ELR (cell line): ENCODE measurements at places on chromosomes 16 and 17.

DNA sequence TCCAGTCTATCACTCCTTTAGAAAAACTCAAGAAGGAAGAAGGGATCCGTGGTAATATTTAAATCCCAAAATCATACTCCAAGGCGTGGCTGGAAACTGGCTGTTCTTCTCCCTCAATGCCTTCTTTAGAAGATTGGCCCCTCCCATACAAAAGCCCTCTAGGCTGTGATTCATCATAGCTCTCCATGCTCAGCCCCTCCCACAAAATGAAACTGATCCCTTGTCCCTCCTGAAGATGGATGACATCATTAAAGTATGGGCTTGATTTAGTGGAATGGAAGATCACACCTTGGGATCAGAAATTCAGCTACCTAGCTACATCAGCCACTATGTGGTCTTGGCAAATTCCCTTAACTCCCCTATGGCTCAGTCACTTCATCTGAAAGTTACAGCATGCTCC is 4.1 kb downstream of the GRIN2A start:
- DNase-seq: peak; percentile 52

GRCh38 chr16:85847681-85848601 is 48.4 kb downstream of the COX4I1 start:
- DNase-seq: no peak

DNA sequence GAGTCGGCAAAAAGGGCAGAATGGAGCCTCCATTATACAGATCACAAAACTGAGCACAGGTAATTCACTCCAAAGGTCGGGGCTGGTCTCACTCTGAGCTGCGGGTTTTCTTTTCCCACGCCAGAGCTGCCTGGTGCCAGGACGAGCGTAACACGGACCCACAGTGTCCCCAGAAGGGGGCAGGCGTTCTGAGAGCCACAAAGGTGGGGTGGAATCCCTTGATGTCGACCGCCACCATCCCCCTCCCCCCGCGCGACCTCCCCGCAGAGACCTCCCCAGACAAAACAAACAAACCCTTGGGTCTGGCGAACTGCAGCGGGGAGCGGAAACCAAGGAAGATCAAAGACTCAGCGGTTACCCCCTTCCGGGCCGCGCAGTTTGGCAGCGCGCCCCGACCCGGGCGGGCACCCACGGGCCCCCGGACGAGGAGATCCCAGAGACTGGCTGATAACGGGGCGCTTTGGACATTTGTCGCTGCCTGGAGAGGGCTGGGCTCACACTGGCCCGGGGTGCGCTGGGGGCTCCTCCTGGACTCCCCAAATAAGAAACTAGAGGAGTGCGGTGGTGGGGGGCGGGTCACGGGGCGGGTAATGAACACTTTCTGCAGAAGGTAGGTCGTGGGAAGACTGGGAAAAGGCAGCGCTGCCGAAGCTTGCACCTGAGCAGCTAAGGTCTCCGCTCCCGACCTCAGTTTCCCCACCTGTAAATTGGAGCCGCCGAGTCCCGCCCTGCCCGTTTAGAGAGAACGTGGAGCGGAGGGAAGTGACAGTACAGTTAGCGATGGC is 664 bp upstream of the NKD1 start:
- DNase-seq: peak; percentile 33

- DNase-seq: no peak
These were observed 6.9 kb upstream of the TMEM132E start for GRCh38 chr17:34572483-34572882.

DNA sequence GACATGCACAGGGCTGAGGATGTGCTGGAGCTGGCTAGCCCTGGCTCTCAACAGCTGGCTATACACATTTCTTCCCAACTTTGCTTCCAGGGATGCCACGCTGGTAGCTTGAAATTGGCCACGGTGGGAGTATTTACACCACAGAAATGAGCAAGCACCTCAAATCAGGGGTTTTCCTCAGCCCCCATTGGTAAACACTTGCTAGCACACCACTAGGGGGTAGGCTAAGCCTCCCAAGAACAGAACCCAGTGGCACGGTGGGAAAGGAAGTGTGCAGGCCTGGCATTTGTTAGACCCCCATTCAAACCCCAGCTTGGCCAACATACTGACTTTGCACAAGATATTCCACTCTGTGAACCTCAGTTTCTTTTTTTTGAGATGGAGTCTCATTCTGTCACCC is 12.9 kb downstream of the DRC3 start:
- DNase-seq: peak; percentile 46

DNA sequence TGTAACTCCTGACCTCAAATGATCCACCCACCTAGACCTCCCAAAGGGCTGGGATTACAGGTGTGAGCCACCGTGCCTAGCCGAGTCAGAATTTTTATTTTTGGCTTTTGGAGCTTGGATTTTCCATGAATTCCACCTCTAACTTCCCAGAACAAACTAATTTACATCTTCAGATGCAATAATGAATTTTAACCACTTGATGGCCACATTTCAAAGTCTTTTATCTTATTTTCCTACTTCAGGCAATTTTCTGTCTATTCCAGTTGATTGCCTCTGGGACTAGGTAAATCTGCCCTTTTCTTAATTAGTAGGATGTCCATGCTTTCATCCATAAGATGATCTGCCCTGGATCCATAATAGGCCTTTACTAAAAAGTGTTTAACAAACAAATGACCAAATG is 156.4 kb upstream of the ANKFN1 start:
- peak; percentile 28 for DNase-seq

DNA sequence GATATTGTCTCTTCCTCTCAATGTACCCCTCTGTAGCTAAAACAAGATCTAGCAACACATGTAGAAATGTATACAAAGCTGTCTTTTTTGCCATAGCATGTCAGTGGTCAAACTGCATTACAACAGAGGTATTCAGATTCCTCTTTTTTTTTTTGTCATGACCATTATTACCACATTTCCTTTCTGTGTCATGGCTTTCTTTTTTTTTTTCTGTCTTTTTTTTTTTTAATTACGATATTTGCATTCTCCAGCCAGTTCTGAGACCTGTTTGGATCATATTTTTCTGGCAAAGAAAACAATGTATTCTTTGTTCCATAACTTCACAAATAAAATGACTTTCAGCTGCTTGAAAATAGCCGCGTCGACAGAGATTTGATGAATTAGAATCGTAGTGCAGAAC is 27.4 kb upstream of the CAPNS2 start:
- DNase-seq: peak; percentile 32

- peak; percentile 46 for DNase-seq
These were observed 11.4 kb upstream of the MRPS23 start for GRCh38 chr17:57861000-57861789.

- no peak for DNase-seq
These were observed 1.6 kb downstream of the CPPED1 start for GRCh38 chr16:12802048-12802447.

DNA sequence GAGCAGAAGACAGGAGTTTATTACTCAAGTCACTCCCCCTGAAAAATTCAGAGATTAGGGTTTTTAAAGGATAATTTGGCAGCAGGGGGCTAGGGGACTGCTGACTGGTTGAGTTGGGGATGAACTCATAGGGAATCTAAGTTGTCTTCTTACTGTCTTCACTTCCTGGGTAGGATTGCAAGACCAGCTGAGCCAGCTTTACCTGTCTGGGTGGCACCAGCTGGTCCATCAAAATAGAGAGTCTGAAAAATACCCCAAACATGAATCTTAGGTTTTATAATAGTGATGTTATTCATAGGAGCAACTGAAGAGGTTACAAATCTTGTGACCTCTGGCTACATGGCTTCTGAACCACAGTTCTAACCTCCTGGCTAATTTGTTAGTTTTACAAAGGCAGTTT is 157.9 kb downstream of the PPM1E start:
- DNase-seq: no peak

DNA sequence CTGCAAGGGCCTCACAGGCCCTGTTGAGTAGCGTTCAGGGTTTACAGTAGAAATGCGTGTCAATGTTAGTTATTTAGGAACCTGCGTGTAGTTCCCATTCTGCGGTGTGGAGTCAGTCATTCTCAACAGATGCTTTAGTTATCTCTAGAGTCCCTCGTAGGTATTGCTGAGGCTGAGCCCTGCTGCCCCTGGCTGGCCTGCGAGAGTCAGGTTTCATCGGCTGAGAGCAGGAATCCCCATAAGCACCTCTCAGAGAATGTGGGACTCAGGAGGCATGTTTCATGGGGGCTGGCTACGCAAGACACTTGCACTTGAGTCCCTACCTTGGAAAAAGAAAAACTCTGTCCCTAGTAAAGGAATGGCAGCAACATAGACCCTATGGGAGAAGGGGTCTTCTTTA is 347.5 kb upstream of the ASIC2 start:
- no peak for DNase-seq

DNA sequence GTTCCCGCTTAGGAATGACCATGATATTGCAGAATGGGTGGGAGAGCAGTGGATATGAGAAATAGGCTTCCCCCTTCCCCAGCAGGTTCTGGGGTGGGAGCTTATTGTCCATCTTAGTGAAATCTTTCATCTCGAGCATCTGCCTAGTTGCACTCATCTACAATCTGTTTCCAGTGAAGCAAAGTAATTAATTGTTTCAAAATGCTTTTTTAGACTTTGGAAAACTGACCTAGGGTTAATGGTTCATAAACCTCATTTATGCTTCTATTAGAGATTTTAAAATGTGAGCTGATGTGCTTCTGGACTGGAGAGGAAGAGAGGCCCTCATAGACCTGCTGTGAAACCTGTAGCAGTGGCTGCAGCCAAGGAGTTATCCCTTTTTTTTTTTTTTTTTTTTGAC is 247.7 kb upstream of the XYLT1 start:
- DNase-seq: no peak

GRCh38 chr16:87358250-87358649 is 25.3 kb downstream of the FBXO31 start:
- no peak for DNase-seq

DNA sequence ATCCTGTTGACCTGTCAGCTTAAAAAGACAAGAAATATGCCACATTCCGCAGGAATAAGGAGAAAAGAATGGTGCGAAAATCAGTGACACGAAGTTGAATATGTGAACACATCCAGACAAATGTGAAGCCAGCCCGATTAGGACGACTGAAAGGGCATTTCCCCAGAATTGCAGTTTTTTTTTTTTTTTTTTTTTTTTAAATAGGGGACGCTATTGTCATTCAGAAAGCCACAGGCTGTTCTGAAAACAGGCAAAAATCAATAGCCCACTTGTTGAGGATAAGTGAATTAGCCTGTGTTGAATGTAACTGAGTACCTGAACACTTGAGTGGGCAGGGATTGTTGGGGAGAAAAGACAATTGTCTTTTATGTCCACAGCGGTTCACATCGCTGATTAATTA is 507.1 kb downstream of the WWOX start:
- no peak for DNase-seq

DNA sequence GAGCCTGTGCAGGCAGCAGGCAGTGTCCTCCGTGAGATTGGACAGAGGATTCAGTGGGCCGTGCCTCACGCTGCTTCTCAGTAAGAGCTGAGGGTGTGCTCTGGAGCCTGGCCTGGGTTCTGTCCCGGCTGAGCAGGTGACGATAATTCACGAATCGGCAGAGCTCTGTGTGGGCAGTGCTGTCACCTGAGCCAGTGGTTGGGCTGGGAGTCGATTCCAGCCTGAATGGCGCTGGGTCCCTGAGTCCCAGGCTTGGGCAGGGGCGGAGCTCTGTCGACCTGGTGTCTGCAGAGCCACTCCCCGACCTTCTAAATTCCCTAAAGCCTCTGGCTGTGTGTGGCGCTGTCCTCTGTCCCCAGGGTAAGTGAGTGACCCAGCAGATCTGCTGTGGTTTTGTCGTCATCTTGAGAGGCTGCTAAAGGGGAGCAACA is 8.4 kb downstream of the ACSF3 start:
- no peak for DNase-seq

- peak; percentile 43 for DNase-seq
These were observed 30.4 kb downstream of the NLRC5 start for GRCh38 chr16:57019746-57020145.

- DNase-seq: peak; percentile 29
These were observed 19.0 kb downstream of the IGF2BP1 start for GRCh38 chr17:49015924-49016774.

GRCh38 chr16:63702981-63703590 is 1418.8 kb downstream of the CDH11 start:
- no peak for DNase-seq

GRCh38 chr17:17417718-17418181 is 59.0 kb upstream of the MED9 start:
- no peak for DNase-seq

GRCh38 chr16:72947379-72948237 is 100.3 kb downstream of the ZFHX3 start:
- DNase-seq: no peak

DNA sequence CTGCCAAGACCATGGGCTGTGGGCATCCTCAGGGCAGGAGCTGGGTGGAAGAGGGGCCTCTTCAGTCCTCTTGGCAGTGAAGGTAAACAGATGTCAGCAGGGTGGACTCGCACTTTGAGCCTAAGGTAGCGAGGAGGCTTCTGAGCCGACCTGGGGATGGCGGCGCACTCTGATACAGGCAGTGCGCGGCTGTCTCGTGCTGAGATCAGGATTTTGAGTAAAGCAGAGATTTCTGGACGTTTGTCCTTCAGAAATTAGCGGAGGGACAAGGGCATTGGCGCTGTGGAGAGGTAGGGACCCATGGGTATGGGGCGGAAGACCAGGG is 6.8 kb downstream of the RAB40C start:
- DNase-seq: no peak

GRCh38 chr17:49571764-49572163 is 3.9 kb upstream of the NXPH3 start:
- no peak for DNase-seq

DNA sequence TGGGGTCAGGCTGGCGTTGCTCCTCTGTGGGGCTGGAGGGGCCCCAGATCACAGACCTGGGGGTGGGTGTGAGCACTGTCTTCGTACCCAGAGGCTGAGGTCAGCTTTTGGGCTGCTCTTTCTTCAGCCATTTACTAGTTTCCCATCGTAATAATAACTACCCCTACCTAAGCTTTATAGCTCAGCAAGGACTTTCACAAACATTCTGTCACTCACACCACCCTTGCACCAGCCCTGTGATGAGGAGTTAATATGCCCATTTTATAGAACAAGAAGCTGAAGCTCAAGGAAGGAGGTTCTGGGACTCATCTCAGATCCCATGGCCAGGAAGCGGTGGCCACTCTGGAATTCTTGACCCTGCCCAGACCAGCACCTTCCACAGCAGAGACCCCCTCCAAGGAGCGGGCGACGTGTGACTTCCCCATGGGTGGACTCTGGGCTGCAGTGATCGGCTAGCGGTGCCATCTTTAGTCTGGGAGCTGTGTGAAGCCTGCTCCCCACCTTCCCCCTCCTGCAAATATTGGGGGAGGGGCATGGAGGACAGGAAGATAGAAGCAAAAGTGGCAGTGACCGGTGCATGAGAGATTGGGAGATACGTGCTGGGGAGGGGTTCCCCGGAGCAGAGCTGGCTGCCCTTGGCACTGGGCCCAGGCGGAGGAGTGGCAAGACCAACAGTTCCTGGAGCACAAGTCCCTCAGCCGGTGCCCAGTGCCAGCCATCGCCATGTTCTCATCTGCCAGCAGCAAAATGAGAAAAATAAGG is 81.8 kb upstream of the TOB1 start:
- peak; percentile 33 for DNase-seq

- peak; percentile 100 for DNase-seq
These were observed 4.2 kb downstream of the METRNL start for GRCh38 chr17:83083368-83084201.

GRCh38 chr16:26724189-26724588 is 342.5 kb upstream of the C16orf82 start:
- no peak for DNase-seq

GRCh38 chr16:57262841-57263540 is 17.9 kb downstream of the ARL2BP start:
- DNase-seq: no peak
